Non-pigmented ciliary epithelial cell (primary cell): ENCODE measurements at places on chromosomes 1 and 21.

GRCh38 chr1:181064011-181064623 is 24.4 kb upstream of the IER5 start:
- no peak for DNase-seq

DNA sequence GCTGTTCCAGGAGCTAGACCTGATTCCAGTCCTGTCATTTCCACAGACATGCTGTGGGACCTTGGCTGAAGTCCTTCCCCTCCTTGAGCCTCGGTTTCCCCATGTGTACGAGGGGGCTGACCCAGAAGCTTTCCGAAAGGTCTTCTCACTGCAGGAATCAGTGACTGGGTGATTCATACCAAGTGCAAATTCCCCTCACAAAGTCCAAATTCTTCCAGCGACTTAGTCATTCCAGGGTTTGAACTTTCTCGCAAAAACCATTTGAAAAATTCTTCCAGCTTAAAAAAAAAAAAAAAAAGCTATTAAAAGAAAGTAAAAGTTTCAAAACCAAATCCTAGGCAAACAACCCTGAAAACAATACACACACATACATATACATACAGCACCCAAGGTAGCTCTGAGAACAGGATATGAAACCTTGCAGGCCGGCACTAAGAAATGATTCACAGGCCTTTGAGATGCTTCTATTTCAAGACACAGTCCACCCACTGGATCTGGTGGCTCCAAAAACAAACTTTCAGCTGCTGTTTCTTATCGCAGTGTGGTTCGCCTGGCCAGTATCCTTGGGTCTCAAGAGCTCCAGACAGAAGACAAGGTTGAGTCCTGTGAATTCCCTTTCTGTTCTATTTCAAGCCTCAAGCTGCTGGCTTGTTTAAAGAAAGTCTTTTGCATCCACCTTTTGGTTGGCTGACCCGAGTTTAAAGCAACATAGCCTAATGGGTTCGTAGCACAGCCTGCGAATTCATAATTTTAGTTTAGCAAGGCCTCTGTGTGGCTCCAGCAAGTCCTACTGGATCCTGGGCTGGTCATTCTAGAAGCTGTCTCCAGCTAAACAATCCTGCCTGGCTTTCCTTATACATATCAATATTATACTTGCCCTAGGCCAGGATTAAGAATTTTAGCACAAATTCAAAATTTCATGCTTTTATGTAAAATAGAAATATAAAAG is 18.0 kb upstream of the ID3 start:
- no peak for DNase-seq

DNA sequence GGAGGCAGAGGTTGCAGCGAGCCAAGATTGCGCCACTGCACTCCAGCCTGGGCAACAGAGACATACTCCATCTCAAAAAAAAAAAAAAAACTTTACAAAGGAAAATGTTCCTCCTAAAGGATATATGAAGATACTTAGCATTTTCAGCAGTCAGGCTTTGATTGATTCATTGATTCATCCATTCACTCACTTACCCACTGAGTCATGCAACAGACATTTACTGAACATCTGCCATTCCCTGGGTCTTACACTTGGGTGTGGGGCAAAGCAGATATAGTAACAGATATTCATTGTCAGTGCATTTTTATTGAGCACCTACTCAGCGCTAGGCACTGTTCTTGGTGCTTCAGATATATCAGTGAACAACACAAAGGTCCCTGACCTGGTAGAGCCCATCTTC is 5.6 kb upstream of the LACTBL1 start:
- DNase-seq: no peak

DNA sequence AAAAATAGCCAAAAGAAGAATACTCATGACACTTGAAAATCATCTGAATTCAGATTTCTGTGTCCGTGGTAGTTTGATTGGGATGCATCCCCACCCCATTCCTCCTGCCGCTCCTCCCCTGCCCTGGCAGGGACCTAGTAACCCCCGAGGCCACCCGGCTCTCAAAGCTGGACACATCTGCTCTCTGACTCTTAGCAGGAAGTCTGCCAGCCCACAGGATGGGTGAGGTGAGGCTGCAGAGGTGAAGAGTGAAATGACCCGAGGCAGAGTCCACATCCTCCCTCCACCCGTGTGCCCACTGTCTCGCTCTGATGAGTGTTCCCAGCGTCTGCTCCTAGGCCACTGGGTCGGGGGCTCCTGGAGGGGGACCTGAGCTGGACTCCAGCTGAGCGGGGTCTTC is 308.5 kb upstream of the VAMP3 start:
- no peak for DNase-seq

DNA sequence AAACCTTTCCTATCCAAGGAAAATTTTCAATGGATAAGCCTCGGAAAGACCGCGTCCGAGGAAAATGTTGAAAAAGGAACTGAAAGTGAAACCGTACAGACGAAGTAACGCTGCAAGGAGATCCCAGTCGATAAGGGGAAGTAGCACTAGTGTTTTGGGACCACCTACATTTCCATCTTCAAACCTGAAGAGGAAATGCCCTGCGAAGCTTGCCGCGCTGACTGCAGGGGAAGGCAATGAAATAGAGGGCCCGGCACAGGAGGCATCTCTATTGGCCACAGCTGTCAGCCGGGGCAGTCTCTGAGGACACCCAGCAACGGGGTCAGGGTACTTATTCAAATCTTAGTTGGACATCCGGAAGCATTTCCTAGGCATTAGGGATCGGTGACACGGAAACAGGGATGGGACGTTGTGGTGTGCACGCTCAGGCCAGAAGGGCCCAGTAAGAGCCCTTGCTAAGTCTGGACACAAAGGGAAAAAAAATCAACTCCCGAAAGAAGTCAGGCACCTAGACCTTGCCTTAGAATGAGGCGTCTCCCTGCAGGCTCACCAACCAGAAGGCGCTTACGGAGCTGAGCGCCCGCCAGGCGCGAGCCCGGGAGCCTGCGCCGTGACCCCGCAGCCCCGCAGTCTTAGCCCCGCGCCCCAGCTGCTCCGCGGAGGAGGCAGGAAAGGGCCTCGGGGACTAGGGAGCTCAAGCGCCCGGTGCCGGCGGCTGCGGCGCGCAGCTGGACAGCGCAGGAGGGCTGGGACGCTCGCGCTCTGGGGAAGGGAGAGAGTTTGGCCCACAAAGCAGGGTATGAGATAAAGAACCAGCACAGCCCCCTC is 655 bp downstream of the USF1 start:
- no peak for DNase-seq

DNA sequence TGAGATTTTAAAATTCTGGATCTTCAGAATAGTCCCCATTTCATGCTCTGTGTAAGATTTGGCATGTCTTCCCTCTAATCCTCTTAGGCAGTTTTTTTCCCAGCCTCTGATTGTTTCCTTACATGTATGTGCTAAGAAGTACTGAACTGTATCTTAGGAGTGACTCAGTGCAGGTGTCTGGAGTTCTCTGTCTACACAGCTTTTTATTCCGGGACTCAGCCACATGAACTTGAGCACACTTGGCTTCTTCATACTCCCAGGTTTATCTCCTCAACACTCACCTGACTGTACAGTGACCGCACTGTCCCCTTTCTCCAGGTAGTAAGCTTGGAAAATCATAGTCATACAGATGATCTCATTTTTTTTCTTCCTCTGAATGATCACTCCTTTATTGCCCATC is 50.7 kb downstream of the SYT14 start:
- DNase-seq: no peak

- no peak for DNase-seq
Measured at GRCh38 chr1:90940746-90941145, 81.1 kb downstream of the ZNF644 start.

- no peak for DNase-seq
Measured at GRCh38 chr1:10664251-10664650, 132.2 kb downstream of the CASZ1 start.

GRCh38 chr1:168582688-168583336 is 6.4 kb downstream of the XCL1 start:
- no peak for DNase-seq

- DNase-seq: peak; percentile 42
Measured at GRCh38 chr1:151579436-151580225, 32.2 kb upstream of the SNX27 start.

DNA sequence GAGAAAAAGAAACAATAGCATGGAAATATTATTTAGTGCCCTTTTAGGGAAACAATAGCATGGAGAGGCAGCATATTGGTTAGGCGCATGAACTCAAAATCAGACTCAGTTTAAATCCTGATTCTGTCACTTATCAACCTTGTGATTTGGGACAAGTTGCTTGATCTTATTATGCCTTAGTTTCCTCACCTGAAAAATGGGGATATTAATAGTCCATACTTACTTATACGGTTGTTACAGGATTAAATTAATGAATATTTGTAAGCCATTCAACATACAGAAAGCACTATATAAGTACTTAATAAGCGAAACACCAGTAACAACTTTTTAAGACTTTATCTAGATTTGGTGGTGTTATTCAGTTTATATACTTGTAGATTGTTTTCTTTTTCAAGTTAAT is 1.2 kb downstream of the TSEN15 start:
- DNase-seq: no peak

GRCh38 chr1:190436615-190437014 is 41.0 kb downstream of the BRINP3 start:
- DNase-seq: no peak

DNA sequence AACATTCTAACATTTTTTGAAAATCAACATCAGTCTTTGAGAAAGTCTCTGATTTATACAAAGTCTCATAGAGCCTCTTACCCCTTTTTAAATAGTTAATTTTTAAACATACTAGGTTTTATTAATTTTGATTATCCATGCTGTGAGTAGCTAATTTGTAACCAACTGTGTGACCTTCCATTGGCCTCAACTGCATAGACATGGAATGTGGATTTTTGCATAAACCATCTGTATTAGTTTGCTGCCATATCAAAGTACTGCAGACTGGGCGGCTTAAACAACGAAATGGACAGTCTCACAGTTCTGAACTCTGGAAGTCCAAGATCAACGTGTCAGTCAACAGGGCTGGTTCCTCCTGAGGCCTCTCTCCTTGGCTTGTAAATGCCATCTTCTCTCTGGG is 89.2 kb upstream of the AJAP1 start:
- DNase-seq: no peak

DNA sequence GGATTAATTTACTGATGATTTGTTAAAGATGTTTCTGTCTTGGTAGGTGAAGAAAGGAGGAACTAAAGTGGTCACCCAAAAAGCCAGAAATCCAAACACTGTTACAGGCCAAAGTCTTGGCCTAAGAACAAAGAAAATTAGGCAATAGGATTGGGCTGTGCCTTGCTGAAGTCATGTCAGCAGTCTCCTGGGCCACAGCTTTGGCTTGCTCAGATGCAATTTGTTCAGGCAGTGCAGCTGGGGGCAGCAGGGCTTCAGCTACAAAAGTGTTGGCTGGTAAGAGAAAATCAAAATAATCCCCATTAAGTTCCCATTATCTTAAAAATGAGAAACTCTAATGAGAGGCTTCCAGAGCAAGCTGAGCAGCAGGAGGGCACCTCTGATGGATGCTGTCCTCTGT is 14.0 kb upstream of the RAP1A start:
- no peak for DNase-seq

DNA sequence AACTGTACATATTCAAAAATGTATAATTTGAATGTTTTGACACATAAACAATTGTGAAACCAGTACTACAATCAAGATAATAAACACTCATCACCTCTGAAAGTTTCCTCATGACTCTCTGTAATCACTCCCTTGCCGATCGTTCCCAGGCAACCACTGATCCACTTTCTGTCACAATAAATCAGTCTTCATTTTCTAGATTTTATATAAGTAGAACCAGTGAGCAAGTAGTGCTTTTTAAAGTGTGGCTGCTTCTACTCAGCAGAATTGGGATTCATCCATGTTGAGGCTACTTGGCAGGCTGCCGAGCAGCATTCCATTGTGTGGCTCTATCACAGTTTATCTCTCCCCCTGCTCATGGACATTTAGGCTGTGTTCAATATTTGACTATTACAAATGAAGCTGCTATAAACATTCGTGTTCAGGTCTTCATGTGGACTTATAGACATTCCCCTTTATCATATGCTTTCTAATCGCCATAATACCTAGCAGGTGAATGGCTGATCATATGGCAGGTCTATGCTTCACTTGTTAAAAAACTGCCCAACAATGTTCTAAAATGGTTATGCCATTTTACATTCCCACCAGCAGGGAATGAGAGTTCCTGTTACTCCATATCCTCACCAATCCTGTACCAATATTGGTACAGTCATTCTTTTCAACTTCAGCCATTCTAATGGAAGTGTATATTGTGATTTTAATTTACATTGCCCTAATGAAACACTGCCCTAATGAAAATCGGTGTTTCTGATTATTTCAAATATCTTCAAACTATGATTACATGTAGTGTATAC is 20.5 kb downstream of the TEX38 start:
- no peak for DNase-seq

- DNase-seq: no peak
Measured at GRCh38 chr21:25384782-25385181, 222.5 kb downstream of the MRPL39 start.

DNA sequence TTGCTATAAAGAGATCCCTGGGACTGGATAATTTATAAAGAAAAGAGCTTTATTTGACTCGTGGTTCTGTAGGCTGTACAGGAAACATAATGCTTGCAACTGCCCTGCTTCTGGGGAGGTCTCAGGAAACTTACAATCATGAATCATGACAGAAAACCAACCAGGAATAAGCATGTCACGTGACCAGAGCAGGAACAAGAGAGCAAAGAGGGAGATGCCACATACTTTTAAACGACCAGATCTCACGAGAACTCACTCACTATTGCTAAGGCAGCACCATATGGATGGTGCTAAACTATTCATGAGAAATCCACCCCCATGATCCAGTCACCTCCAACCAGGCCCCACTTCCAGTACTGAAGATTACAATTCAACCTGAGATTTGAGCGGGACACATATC is 49.8 kb upstream of the RCC1 start:
- peak; percentile 62 for DNase-seq

DNA sequence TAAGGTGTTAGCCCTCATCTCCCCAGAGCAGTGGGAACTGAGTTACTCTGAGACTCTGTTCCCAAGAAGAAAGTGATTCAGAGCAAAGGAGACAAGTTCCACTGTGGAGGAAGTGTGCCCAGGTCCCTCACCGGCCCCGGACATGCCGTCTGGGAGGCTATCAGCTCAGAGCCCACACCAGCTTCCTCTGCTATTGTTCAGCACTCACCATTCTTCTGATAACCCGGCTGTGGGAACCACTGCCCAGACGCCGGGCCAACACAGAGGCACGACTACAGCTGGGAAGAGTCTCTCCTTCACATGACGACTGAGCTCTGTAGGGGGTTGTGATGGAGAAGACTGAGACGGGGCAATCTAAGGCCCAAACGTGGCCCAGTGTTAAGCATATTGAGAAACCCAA is 34.2 kb upstream of the GJA5 start:
- no peak for DNase-seq

DNA sequence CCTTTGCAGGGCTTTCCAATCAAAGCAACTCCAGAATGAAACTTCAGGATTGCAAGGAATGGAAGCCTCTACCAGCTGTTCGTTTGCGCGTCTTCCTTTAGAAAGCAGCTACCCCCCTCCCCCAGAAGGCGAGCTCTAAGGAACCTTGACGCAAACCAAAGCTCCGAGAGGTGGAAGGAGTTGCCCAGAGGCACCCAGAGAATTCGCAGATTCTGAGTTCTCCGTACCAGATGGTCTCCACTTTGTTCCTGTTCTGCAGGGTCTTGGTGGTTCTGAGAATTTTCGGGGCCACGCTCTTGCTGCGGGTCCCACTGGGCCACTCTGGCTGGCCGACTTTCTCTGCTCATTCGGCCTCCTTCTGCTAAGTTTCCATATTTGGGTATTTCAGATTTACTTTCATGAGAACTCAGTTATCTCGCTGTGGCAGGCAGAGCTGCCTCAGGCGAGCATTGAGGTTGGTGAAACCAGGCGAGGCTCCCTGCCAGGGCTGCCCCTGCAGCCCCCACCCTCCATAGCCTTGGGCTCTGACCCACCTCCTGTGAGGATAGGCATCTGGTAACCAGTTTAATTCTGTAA is 801 bp downstream of the TRAF5 start:
- no peak for DNase-seq

GRCh38 chr1:160167056-160167455 is 15.7 kb downstream of the ATP1A4 start:
- no peak for DNase-seq
